ENCODE measurements at places on chromosomes 16 and 17.

DNA sequence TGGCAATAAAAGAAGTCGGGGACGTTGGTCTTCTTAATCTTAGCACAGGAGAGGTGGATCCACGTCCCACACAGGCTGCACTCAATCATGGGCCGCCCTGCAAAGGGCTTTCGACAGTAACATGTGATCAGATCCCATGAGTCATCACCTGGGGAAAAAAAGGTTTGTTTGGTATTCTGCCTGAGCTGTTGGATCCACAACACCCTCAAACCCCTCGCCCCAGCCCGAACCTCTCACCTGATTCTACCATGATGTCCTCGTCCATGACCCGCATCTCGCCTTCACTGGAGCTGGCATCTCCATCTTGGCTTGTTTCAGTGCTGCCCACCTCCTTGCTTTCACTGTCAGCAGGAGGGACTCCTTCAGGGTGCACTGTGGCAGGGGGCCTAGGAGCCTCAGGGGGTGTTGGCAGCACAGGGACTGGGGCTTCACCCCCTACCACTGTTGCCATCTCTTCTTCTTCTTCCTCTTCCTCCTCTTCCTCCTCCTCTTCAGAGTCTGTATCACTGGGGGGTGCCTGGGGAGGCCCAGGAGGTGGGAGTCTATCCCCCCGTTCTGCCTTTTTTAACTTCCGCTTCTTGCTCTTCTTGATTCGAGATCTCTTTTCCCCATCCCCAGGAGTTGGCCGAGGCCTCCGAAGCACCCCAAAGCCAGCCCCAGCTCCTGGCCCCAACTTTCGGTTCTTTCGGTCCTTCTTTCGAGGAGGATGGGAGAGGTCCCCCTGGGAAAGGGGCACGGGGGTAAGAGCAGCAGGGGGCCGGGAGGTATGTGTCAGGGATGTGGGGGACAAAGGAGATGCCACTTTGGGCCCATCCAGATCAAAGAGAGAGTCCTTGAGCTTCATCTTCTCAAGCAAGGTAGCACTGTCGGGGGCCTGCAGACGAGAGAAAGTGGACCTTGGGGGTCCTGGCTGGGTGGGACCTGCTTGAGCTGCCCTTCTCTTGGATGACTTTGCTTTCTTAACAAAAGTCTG, 1.7 kb upstream of the DVL2 start:
- DNase-seq, result no peak

GRCh38 chr16:67101311-67102082, 8.2 kb upstream of the PHAF1 start:
- DNase-seq, result no peak

DNA sequence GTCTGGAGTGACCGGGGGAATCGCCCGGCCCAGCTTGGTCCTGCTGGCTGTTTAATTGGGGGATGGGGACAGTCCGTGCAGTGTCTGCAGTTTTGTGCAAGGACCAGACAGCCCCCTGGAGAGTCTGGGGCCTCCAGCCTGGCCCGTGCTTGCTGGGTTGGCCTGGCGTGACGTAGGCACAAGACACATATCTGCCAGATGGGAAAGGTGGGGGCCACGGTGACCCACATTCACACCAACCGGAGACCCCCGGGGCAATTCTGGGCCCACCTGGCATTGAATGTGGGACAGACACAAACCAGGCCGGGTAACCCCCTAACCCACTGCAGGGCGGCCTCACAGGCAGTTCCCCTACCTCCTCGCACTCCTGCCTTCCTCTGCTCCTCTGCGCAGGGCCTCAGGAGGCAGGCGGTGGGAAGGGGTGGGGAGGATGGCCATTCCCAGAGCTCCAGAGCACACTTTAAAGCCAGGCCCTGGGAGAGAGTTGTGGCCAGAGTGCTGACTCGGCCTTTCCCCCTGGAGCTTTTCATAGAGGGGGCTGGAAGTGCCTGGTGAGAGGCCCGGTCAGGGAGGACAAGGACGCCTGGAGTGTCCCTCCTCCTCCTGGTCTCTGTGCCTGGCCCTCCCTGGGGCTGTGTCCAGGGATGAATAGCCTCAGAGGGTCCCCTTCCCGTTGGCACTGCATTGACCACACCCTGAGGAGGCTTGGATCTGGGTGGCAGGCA, 1.5 kb downstream of the MRC2 start:
- DNase-seq, result peak; percentile 49

- DNase-seq, result no peak
Observed at GRCh38 chr16:57066625-57067024, 25.8 kb upstream of the CPNE2 start.

All from GM23338 (cell line).